ENCODE measurements at places on chromosomes 5 and 9.

DNA sequence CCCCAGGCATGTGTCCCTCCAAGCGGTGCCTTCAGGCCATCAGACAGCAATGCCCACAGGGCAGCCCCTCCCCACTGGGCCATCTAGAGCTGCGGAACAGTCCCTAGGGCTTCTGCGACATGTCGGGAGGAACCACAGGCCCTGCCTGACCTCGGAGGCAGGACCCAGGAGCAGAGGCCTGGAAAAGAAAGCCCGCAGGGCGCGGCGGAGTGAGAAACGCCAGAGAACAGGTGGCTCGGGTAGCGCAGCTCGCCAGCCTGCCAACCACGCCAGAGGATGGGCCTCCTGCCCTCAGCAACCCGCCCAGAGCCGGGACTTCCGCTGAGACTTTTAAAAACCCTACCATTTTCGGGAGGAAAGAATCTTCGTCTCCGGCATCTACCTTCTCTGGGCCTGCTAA, 715 bp downstream of the LCN8 start:
- DNase-seq, result no peak

DNA sequence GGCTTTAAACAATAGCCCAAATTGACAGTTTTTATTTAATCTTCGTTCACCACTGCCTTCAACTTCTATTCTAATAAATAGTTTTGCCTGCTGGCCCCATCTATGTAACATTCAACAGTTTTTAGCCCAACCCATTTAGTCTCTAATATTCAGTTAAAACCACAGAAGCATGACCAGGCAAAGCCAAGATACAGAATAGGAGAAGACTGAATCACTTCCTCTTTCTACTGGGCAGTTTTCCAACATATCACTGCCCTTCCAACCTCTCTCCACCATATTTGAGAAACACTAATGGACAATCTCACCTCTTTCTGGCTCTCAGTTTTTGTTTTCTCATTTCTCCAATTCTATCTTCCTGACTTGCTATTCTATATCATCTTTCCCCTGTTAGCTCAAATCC, 352.9 kb downstream of the DNAH5 start:
- no peak for DNase-seq

DNA sequence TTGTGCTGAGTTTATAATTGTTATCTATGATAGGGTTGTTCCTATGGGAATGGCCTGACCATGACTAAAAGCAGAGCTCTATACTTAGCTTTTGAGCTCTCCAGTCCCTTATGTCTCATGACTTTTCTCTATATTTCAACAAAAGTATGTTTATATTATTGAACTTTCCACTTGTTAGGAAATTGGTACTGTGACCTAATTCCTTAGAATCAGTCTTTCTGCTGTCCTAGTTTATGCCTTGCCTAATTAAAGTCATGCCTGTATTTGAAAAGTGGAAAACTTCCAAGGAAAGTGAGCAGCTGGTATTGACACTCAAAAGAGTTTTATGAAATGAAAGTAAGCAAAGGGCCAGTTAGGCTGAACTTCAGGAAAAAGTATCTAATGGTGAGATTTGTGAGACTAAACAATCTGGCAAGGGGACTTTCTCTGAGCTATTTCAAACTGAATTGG, 68.6 kb downstream of the XRCC4 start:
- DNase-seq, result no peak

- no peak for DNase-seq
Measured at GRCh38 chr9:37243588-37244345, 123.4 kb downstream of the ZCCHC7 start.

DNA sequence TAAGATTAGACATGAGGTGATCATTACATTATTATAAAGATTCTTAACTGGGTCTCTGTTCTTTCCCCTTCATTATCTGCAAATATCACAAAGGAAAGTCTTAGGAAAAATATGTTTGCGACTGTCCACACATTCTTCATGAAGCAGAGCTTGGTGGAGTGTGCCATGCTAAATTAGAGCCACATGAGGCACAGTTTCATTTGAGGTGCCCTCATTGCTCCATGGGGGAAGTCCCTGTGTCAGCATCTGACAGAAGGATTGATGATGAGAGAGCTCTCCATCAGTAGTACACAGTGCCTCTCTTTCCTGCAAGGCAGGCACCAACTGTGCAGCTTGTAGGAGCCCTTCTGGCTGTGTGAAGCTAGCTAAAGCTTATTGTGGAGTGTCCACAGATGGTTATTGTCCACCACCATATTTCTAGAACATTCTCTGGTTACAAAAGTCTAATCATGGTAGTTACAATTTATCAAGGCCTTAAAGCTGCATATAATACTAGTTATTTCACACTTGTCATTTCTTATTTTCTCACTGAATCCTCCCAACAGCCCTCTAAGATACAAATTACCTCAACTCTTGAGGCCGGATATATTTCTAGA, 63.9 kb downstream of the C9orf152 start:
- no peak for DNase-seq

- no peak for DNase-seq
Measured at GRCh38 chr5:156474251-156474650, 147.3 kb downstream of the SGCD start.

GRCh38 chr5:72107131-72107900, at the start of gene MAP1B:
TSS of gene MAP1B (plus strand) at chr5:72107475. CDS start at chr5:72107532, 57 bp downstream.
- no peak for DNase-seq

GRCh38 chr5:22938362-22938761, 85.2 kb upstream of the CDH12 start:
- no peak for DNase-seq

GRCh38 chr9:108983885-108984284, 29.4 kb downstream of the CTNNAL1 start:
- no peak for DNase-seq

- DNase-seq, result no peak
Measured at GRCh38 chr9:112124156-112124555, 50.9 kb downstream of the SUSD1 start.

DNA sequence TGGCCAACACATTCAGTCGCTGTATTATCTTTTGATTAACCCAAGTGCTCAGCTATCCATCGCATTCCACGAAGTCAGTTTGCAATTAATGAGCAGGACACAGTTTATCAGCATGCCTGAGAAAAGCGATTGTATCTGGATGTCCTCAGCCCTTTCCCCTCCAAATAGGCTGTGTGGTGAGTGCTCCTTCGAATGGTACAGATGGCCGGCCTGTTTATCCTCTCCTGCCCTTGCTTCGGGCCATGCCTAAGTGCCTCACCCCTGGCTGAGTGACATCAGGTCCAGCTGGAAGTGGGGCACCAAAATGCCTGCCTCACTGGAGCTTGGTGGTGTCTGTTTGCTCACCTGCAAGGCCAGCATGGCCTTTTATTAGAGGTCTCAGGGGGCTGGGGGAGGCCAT, 317.3 kb downstream of the GADD45G start:
- DNase-seq, result no peak

DNA sequence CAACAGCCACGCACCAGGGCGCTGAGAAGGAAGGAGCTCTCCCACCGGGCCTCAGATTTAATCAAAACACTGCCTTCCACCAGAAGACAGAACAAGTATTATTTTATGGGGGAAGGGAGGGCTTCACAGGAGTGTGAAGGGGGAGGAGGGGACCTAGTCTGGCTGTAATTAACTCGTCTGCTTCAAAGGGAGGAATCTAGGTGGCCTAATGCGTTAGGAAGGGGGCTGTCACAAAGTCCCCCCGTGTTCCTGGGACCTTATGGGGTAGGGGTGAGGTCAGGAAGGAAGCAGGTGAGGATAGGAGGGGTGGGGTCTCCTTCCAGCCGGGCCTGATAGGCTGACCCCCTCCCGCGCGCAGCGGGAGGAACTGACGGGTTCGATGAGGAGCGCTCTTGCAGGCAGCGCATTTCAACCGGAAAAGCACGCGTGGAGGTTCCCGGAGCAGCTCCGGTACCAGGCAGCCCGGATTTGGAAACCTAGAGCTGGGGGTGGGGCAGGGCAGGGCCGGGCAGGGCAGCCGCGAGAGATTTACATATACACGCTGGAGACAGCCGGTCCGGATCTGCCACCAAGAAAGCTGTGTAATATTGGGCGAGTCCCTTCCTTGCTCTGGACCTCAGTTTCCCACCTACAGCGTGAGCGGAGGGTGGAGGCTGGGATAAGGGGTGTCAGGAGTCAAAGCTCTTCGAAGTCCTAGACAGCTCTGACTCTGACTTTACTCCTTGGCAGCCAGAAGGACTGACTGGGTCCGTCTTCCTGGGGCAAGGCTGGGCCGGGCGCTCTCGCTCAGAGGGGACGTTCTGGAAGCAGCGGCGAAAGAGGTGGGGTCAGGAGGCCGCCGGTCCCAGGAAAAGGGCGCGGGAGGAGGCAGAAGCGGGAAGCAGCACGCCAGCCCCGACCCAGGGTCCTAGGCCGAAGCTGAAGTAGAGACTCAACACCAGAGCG, 1.8 kb downstream of the SHB start:
- no peak for DNase-seq

DNA sequence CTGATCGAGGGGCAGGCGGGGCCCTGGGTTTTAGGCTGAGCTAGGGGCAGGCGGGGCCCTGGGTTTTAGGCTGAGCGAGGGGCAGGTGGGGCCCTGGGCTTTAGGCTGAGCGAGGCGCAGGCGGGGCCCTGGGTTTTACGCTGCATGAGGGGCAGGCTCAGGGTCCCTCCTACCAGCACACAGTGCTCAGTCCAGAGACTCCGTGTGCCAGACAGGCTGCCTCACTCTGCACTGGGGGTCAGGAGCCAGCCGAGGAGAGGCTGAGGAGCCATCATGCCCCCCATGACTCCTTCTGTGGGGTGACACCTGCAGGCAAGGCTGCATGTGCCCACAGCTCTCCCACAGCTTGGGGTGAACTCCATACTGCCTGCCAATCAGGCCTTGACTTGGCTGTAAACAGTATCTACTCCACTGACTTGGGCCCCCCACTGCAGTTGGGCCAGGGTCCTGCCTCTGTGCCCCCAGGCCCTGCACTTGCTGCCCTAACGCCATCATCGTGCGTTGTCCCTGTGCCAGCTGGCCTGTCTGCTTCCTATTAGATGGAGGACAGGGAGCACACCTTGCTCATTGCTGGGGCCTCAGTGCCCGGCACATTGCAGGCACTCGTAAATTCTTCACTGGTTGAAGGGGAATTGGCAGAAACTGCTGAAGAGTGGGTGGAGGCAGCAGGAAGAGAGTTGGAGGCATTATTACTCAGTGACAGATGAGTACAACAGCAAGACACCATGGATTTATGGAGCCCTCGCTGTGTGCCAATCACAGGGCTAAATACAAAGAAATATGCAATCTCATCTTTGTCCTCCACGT, 78.6 kb downstream of the AMBP start:
- no peak for DNase-seq

DNA sequence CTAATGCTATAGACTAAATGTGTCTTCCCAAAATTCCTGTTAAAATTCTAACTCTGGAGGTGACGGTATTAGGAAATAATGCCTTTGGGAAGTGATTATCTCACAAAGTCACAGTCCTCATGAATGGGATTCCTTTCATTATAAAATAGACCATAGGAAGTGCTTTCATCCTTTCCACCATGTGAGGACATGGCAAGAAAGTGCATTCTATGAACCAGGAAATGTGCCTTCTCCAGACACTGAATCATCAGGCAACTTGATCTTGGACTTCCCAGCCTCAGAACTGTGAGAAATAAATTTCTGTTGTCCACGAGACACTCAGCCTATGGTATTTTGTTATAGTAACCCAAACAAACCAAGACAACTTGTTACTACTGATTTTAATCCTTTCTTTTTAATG, 582.4 kb upstream of the C9orf72 start:
- DNase-seq, result no peak

DNA sequence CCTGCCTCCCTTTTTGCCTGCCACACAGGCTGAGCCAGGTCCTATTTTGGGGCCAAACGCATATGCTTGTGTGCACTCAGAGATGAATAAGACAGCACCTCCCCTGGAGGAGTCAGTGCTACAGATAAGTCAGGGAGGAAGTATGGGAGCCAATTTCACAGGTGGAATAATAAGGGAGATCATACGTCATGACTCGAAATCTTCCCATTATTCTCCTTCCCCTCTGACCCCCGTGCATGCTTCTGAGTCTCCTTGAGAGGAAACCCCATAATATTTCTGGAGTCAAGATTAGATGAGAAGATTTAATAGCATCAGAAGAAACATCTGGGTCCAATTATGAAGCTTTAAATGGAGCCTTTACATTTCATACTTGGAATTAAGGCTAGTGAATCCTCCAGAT, 15.1 kb upstream of the ZCCHC7 start:
- no peak for DNase-seq

GRCh38 chr9:37652261-37652660, 1.5 kb downstream of the FRMPD1 start:
- no peak for DNase-seq

GRCh38 chr5:150234576-150235499, 45.0 kb downstream of the SLC6A7 start:
- DNase-seq, result no peak

GRCh38 chr9:749716-750115, 91.8 kb upstream of the DMRT1 start:
- no peak for DNase-seq

DNA sequence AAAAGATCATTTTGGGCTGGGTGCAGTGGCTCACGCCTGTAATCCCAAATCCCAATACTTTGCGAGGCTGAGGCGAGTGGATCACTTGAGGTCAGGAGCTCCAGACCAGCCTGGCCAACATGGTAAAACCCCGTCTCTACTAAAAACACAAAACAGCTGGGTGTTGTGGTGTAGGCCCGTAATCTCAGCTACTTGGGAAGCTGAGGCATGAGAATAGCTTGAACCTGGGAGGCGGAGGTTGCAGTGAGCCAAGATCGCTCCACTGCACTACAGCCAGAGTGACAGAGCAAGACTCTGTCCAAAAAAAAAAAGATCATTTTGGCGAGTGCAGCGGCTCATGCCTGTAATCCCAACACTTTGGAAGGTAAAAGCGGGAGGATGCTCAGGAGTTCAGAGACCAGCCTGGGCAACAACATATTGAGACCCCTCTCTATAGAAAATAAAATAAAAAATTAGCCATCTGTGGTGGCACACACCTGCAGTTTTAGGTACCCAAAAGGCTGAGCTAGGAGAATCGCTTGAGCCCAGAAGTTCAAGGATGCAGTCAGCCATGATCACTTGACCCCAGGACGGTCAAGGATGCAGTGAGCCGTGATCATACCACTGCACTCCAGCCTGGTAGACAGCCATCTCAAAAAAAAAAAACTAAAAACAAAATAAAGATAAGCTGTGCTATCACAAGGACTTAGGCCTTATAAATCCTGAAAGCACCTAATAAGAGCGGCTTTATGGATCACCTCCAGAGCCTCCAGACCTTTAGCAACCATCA, 16.2 kb downstream of the PPP2CA start:
- no peak for DNase-seq

DNA sequence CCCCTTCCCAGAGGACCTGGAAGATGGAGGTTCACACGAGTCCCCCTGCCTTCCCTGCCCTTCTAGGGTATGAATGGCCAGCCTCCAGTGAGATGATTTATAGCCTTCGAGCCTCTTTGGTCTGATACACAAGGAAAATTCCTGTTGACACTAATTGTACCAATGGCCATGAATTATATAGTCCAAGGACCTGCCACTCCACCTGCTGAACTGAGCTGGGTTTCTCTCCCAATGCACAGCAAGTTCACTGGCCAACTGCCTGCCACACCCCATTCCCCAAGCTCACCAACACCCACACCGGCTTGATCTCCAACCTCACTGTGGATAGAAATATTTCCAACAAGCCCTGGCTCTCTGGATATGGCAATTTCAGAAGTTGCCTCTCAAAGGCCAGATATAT, 9.3 kb upstream of the ADRA1B start:
- no peak for DNase-seq

- DNase-seq, result no peak
Measured at GRCh38 chr5:84693256-84693655, 308.6 kb upstream of the EDIL3 start.

Measured in stimulated activated CD4-positive, alpha-beta T cell treated with anti-CD3 and anti-CD28 coated beads, Interleukin-1b, Interleukin-23, amount 100 ng/mL, for 4 hours (primary cell).